ENCODE measurements at places on chromosomes 12 and 14. TPM values are rescaled to one million over a fixed set of nuclear protein-coding genes. Genes with fewer than 3 reads are reported as not detected.
A peak's percentile ranks its signal among the peaks of the same experiment; 100 is the strongest.

Gene CBLN3
- total RNA-seq: 0.51 TPM

DNA sequence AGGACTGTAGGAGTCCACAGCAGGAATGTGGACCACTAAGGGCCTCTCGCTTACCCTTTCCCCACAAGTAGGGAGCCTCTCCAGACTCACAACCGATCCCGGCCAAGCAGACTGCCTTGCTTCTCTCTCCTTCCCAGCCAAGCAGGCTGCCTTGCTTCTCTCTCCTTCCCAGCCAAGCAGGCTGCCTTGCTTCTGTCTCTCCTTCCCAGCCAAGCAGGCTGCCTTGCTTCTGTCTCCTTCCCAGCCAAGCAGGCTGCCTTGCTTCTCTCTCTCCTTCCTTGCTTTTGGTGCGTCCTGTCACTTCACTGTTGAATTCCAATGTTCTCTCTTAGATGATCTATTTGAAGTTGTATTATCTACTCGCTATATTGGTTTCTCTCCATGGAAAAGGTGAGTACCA lies 32.6 kb upstream of the CCND2 start:
- DNase-seq: no peak
- H3K36me3 ChIP-seq: peaks cover 34% of the 10 kb centered on the region
- peaks cover 8% of the 10 kb centered on the region for H3K27me3 ChIP-seq
- H3K4me1 ChIP-seq: peaks cover 13% of the 10 kb centered on the region

DNA sequence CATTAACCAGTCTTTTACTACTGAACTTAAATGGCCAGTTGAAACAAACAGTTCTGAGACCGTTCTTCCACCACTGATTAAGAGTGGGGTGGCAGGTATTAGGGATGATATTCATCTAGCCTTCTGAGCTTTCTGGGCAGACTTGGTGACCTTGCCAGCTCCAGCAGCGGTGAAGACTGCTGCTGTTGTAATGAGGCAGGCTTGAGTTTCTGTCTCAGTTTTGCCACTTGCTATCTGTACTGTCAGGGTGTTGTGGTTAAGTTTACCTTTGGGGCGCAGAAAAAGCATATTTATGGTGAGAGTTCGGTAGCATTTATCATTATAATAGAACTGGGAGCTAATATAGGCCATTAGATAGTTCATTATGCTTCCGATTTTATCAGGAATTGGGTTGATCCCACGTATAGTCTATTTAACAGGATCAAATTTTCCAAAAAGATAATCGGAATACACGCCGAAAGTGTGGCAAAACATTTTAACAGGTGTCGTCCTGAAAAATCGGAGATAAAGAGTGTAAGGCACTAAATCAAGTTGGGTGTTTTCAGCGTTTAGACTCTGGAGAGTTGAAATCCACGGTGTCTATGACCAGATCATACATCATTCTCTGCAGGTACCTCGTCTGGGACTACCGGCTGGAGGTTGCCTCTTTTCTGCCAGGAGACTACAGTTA lies 688 bp upstream of the NECAP1 start:
- H3K27me3 ChIP-seq: peaks cover 5% of the 10 kb centered on the region
- peak overlapping the region; percentile 96 for H3K4me3 ChIP-seq
- peaks cover 5% of the 10 kb centered on the region for H3K36me3 ChIP-seq

DNA sequence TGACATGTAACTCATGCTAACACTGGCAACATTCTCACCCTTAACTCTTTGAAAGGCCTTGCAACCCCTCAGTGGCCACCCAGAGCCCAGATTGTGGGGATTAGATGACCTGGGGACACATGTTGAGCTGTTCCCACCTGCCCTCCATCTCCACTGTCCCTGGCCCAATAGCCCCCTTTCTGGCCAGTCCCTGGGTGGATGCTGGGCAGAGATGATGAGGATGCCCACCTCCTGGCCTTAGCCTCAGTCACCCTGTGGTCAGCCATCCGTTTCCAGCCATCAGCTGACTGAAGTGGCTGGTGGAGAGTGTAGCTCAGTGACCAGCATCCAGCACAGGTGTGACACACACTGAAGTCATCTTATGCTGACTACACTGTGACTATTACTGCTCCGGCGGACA lies 4.7 kb downstream of the ANHX start:
- peaks cover 38% of the 10 kb centered on the region for H3K36me3 ChIP-seq
- no peak for DNase-seq
- H3K4me3 ChIP-seq: no peak overlapping the region
- no peak overlapping the region for H3K27ac ChIP-seq
- peaks cover 12% of the 10 kb centered on the region for H3K27me3 ChIP-seq

DNA sequence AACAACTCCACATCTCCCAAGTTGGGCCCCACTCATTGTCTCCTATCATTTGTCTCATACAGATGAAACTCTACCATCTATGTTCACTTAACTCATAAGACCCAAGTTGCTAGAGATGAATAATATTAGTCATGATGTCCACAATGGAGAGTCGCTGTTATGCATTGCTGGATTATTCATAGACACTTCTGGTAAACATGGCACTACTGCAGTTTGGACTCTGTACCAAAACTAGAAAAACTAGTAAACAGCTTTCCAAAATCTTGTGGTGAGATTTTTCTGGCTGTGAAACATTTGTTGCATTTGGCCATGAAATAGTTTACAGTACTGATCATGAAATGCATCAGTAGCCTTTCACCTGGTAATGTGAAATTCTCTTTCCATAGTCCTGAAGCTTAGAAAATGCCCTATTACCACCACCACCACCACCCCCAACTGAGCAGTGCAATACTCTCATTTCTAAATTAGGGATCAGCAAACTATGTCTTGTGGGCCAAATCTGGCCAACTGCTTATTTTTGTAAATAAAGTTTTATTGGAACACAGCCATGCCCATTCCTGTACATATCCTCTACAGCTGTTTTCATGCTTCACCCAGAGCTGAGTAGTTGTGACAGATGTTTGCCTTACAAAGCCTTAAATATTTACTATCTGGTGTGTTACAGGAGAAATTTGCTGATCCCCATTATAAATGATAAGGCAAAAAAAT lies 236.5 kb downstream of the DPF3 start:
- no peaks in the 10 kb centered on the region for H3K4me1 ChIP-seq
- no peak overlapping the region for H3K4me3 ChIP-seq
- peaks cover 1% of the 10 kb centered on the region for H3K27me3 ChIP-seq
- DNase-seq: no peak
- H3K36me3 ChIP-seq: no peaks in the 10 kb centered on the region

DNA sequence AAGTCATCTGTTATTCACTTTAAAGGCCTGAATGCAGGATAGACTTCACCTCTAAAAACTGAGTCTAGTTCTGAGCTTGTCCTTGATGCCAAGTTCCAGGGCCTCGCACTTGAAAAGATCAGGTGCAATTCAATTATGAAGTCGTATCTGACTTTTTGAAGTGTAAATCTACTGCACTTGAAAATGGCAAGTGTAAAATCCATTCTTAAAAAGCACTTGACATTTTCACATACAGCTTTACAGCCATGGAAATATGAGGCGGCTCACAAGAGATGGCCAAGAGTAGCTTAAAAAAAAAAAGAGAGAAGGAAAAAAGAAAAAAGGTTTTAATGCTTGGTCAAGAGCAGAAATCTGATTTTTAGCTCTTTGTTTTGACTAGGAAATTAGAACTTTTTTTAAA lies 172.5 kb downstream of the GXYLT1 start:
- H3K4me3 ChIP-seq: no peak overlapping the region
- no peak for DNase-seq
- peaks cover 12% of the 10 kb centered on the region for H3K4me1 ChIP-seq

DNA sequence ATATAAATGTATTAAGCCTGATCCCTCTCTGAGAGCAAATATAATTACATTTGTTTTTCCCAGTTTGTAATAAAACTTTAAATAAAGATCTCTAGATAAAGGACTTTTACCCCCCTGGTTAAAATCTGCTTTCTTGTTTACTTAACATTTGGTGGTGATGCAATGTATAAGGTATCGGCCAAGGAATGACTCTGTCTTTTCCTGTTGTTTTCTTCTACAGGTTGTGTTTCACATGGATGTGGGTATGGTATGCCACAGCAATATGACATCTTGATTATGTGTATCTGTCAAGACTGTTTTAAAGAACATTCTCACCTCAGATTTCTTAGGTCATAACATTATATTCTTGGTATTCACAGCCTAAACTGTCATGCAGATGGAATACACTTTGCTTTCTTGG lies 210.6 kb upstream of the NOVA1 start:
- no peak overlapping the region for H3K27ac ChIP-seq
- H3K36me3 ChIP-seq: peaks cover 19% of the 10 kb centered on the region
- peaks cover 2% of the 10 kb centered on the region for H3K27me3 ChIP-seq
- DNase-seq: no peak
- no peak overlapping the region for H3K4me3 ChIP-seq
- peaks cover 26% of the 10 kb centered on the region for H3K4me1 ChIP-seq

Gene KRT3
- not detected for total RNA-seq

Gene C12orf50
- total RNA-seq: 0.25 TPM

DNA sequence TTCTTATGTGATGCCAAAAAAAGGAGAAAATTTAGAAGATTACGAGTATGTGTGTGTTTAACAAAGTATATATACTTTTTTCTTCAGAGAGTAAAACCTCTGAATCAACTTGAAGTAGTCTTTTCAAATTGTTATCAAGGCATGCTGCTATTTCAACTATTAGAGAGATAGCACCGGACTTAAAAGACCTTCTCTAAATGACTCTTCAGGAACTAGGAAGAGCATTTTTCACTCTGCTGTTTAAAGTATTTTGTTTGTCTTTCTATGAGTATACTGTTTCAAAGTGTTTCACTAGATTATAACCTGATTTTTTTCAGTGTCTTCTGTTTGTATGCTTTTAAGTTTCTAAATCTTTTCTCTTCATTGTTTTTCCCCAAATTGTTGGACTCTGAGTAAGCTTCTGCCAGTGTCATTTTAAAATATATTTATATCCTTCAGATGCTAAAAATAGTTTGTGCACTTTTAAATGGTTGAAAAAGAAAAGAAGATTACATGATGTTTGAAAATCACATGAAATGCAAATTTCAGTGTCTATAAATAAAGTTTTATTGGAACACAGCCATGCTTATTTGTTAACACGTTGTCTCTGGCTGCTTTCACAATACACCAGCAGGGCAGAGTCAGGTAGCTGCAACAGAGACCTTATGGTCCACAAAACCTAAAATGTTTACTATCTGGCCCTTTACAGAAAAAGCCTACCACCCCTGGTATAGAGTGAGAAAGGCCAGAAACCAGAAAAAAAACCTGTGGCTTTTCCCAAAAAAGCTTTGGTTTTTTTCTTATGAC lies 21.3 kb downstream of the CRADD start:
- DNase-seq: no peak
- peaks cover 11% of the 10 kb centered on the region for H3K36me3 ChIP-seq
- H3K27me3 ChIP-seq: no peaks in the 10 kb centered on the region
- no peak overlapping the region for H3K4me3 ChIP-seq

GRCh38 chr12:66072135-66072534 lies 58.4 kb downstream of the LLPH start:
- H3K4me3 ChIP-seq: no peak overlapping the region
- DNase-seq: no peak
- no peaks in the 10 kb centered on the region for H3K27me3 ChIP-seq
- no peak overlapping the region for H3K27ac ChIP-seq
- no peaks in the 10 kb centered on the region for H3K36me3 ChIP-seq
- peaks cover 2% of the 10 kb centered on the region for H3K4me1 ChIP-seq

DNA sequence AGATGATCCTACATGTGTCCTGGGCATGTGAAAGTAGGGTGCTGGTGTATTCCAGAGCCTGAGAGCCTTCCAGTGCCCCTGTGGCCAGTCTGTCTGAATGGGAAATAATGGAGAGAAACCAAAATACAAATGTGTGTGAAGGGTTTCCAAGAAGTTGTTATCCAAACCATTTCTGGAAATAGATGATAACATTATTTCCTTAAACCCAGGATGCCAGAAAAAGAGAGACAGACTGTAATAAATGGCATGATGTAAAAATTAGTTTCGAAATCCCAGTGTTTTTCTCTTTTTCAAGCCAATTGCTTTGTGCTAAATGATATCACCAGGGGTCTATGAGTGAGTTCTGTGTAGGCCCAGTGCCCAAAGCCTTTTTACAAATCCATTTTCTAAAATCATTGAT lies 175.3 kb downstream of the PHLDA1 start:
- H3K4me3 ChIP-seq: no peak overlapping the region
- H3K27me3 ChIP-seq: no peaks in the 10 kb centered on the region
